ENCODE measurements at places on chromosomes 2 and 18.

DNA sequence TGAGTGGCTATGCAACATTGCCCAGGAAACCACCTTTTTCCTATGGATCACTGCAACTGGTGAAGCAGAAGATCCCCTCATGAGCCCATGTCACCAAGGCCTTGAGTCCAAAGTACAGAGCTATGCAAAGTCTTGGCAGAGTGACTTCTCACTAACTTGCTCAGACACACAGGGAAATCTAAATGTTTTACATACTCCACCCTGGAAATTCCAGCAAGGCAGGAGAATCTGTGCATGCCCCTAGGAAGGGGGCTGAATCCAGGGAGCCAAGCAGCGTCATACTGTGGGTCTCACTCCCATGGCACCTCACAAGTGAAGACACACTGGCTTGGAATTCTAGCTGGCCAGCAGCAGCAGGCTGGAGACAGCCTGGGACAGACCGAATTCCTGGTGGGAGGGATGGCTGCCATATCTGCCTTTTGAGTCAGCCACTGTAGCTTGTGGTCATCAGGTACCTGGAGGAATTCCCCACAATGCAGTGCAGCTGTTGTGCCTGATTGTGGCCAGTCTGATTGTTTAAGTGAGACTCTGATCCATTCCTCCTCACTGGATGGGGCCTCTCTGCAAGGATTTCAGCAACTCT is 1817.4 kb downstream of the SUCLG1 start:
- peak; percentile 43 for DNase-seq

DNA sequence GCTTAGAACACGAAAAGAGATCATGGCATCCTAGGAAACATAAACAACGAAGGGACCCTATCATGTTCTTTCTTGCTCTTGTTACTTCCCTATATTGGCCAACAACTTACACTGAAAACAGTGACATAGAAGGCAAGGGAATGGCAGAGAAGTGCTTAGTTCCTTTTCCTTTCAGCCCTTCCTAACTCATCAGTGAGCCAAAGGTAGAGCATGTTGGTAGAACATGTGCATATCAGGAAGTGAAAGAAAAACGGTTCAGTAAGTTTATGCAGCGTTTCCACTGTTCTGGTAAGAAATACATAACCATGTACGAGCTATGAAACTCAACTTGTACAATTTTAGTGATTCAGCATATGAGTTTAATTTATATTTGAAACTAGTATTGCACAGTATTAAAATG is 21.7 kb downstream of the AKAIN1 start:
- DNase-seq, result no peak

DNA sequence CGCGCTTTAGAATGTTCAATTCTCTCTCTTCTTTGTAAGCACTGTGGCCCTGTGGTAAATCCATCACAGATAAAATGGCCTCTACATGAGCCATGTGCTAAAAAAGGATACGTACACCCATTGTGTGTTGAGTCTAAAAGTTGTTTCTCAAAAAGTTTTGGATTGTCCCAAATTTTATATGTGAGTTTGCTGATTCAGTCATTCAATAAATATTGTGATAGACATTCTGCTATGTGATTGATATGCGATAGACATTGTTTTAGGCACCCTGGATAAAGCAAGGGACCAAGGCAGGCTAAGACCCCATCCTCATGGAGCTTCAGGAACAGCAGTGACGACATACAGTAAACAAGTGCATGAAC is 53.5 kb downstream of the E2F6 start:
- DNase-seq, result no peak

GRCh38 chr2:33673937-33674336 is 74.8 kb upstream of the FAM98A start:
- DNase-seq, result peak; percentile 11

DNA sequence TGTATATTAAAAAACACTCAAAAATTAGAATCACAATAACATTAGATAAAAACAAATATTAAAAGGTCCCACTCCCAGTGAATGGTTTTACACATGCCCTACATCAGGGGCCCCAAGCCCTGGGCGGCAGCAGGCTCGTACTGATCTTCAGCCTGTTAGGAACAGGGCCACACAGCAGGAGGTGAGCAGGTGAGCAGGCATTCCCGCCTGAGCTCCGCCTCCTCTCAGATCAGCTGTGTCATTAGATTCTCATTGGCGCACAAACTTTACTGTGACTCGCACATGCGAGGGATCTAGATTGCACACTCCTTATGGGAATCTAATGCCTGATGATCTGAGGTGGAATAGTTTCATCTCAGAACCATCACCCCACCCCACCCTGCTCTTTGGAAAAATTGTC is 74.2 kb downstream of the MBD2 start:
- no peak for DNase-seq

DNA sequence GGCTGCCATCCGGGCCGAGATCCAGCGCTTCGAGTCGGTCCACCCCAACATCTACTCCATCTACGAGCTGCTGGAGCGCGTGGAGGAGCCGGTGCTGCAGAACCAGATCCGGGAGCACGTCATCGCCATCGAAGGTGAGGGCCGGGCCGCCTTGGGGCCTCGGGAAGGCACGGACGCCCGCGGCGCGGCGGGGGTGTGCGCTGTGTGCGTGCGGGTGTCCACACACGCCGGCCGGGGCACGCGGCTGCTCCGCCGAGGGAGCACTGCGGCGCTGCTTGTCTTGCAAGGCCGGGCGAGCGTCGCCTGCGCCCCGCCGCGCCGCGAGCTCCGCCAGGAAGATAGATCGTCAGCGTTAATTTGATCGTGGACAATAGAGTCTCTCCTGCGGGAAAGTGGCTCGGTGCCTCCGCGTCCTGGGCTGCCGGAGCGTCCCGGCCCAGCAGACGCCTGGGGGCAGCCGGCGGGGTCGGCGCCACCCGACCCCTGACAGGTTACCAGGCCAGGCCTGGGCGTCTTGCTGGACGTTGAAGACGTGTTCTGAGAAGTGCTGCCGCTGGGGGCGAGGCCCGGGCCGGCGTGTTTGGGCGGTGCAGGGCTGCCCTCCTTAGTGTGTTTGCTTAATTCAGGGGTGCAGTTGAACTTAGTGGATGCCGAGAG is 1.0 kb downstream of the AGAP1 start:
- DNase-seq, result peak; percentile 44

GRCh38 chr2:173574324-173575112 is 219.8 kb downstream of the CDCA7 start:
- DNase-seq, result peak; percentile 60

- DNase-seq, result peak; percentile 3
These were observed 34.0 kb upstream of the ITPRID2 start for GRCh38 chr2:181857483-181857882.

DNA sequence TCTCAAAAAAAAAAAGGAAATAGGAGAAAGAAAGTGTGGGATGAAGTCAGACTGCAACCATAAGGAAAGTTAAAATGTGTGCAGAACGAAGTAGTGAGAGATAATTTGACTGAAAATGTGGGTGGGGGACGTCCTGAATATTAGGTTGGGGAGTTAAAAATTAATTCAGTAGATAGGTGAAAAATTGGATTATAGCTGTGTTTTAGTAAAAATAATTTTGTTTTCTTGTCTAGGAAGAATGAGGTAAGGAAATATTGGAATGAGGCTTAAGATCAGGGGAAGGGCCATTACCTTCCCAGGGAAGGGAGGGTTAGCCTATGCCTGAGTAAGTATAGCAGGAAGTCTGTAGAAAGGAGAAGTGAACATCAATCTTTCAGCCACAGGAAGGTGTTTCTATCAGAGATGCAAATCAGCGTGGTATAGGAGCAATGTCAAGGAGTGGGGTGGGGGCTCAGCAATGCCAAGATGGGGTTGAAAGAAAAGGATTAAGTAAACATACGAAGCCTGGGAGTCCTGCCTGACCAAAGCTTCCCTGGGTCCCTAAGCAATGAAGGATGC is 250.9 kb downstream of the PIEZO2 start:
- DNase-seq, result no peak

DNA sequence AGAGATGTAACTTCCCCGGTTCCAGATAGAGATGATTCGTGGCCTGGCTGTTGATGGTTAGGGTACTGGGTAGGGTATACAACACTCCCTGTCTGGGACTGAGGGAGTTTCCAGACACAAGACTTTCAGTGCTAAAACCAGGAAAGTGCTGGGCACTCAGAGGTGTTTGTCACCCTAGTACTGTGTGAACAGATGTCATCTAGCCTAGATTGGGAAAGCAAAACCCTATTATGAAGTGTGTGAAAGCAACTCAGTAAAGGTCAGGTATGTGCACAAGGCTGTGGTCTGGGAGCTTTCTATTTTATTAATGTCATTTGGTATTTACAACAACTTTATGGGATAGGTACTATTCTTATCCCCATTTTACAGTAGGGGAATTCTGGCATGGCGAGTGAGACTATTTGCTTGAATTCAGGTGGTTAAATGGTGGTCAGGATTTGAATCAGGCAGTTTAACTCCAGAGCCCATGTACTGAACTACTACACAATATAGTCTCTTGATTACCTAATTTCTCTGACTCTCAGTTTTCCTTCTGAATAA is 2.6 kb downstream of the BZW1 start:
- no peak for DNase-seq

DNA sequence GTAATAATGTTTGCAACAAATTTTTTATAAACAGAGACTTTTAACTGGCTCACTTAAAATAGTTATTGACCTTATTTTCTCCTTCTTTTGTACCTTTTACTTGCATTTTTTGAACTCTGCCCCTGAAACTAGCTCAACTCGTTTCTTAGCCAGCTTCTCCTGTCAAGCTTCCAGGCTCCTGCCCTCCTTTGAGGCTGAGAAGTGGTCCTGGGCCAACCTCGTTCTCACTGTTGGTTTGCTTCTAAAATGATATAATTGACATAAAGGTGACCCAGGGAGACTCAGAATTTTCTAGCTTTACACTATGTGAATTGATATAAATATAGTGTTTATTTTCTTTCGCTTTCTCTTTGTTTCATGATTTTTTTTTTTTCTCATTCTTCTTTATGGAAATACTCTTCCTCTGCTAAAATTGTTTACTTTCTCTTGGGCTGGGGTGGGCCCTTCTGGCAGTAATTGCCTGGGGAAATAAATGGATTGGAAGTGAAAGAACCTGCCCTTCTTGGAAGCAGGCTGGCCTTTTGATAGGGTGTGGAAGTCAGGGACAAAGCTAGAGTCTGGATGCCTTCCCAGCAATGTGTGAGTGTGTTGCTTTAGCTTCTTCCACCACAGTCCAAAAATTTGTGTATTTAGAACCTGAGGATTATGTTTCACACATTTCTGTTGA is 30.7 kb downstream of the GPD2 start:
- peak; percentile 50 for DNase-seq

GRCh38 chr2:100110614-100111000 is 31.8 kb downstream of the AFF3 start:
- no peak for DNase-seq

DNA sequence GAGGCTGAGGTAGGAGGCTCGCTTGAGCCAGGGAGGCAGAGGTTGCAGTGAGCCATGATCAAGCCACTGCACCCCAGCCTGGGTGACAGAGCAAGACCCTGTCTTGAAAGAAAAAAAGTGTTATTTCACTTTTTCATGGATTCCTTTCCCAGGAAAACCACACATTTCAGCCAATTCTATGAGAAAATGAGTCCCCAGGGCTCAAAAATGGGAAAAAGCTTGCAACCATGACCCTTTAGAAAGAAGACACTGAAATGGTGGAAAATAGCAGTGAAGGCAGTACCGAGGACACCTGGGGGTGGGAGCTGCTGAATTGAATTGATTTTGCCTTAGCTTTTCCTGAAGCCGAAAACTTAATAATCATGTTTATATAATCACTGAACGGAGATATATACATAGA is 284.2 kb upstream of the HDAC4 start:
- no peak for DNase-seq

DNA sequence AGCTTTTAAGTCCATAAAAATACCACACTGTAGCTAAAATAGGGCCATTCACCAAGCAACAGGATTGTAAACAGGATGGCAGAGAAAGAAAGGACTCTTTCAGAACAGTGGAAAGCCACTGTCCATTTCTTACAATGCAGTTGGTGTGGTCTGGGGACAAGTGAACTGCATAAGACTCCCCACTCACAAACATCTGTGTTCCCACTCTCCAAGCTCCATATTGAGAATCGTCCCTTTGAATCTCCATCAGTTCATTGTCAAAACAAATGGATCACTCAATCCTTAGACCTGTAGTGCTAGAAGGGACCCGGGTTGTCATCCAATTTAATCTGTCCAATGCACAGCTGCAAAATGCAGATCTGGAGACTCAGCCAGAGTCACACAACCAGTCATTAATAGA is 347.4 kb upstream of the KLHL29 start:
- DNase-seq, result no peak

DNA sequence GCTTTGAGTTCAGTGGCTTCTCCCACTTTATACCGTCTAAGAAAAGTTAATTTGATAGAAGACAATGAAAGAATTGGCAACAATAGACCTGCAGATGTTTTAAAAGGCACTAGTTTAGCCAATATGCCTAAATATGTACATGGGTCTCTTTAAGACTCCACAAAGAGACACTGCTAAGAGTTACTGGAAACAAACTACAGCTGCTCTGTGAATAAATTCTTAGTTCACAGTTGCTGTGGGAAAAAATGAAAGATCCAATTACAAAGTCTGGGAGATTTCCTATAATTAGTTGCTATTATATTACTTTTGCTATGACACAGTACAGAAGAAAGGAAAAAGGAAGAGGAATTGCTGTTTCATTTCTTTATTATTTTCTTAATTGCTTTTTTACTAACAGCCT is 34.3 kb downstream of the SCN9A start:
- no peak for DNase-seq

DNA sequence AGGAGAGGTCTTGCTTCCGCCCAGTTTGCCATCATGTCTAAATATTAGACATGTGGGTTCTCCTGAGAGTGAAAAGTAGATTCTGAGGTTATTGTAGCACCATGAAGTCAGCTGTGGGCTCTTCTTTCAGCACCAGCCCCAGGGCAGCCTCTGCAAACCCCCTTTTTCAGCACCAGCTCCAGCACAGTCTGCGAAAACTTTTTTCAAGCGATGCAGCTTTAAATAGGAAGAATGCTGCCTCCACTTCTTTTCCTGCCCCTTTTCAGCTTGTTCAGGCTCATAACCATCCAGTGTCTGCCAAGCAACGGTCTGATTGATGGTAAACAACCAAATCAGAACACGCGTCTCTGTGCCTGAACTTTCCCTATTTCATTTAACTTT is at the start of gene COL5A2:
Gene COL5A2, minus strand, starts transcription at position 192 of the 381 bp plus-strand sequence. Its CDS starts 157 bp downstream, at position 35.
- peak; percentile 90 for DNase-seq

- DNase-seq, result no peak
These were observed 13.8 kb downstream of the TMEM131 start for GRCh38 chr2:97981961-97982360.

DNA sequence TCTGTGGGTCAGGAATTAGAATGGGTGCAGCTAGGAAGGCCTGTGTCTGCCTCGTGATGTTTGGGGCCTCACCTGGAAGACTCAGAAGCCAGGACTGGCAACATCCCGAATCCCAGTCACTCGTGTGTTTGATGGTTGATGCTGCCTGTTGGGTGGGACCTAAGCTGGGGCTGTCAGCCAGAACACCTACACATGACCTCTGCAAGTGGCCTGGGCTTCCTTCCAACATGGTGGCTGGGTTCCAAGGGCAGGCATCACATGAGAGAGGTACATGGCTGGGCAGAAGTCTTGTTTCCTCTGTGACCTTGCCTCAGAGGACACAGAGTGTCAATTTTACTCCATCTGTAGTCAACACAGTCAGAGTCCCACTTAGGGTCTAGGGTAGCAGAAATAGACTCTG is 177.8 kb downstream of the GBX2 start:
- DNase-seq, result no peak

- DNase-seq, result no peak
These were observed 28.6 kb downstream of the ITGA6 start for GRCh38 chr2:172456002-172456401.
